ENCODE measurements at places on chromosomes 16 and 17.
A peak's percentile ranks its signal among the peaks of the same experiment; 100 is the strongest.

DNA sequence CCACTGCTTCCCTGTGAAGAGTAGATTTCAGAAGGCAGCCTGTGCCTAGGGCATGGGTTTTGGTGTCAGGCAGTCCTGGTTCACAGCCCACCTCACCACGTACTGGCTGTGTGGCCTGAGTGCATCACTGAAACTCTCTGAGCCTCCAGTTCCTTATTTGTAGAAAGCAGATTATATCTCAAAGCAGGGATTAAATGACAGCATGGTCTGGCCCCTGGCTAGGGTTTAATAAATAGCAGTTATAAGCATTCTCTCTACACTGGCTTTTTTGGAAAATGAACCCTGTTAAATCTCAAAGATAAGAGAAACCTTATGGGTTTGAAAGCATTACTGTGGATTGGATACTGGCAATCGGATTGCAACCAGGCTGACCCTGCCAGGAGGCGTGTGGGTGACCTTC, 2.9 kb upstream of the MT1M start:
- DNase-seq = no peak

- peak; percentile 26 for DNase-seq
Observed at GRCh38 chr17:29292992-29293889, 707 bp downstream of the NUFIP2 start.

GRCh38 chr17:1182811-1183170, 3.0 kb upstream of the ABR start:
- no peak for DNase-seq

DNA sequence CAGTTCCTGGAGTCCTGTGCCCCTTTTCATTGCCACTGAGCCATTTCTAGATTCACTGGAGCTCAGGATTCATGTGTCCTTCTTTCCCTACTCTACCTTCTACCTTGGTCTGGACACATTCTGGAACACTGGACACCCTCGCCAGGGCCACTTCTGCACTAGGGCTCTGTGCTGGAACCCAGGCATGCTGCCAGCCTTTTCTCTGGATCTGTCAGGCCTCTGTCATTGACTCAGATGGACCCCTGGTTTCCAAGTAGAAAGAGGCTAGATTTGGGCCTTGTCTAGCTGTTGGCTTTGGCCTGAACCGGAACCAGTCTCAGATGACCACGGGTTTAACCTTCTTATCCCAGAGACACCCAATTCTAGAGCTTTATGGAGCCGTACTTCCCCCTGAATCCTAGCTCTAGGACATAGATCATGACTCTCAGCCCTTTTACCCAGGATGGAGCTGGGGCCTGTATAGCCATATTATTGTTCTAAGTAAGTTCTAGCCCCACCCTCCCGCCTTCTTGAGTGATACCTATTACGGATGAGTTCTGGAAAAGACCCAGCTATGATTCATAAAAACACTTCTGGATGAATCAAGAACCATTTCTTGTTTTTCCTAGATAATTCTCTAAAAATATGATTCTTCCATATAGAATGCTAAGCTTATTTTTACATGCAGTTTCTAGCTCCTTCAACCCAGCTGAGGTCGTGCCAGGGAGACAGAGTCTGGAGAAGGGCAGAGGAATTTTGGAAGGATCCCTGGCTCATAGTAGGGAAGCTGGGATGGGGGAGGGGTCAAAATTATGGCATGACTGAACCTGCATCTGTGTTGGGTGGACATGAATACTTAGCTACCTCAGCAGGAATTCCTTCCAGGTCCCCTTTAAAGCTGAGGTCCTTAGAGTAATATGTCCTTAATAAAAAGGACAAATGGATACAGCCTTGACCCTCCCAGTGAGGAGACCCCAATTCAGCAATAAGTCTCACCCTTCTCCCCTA, 1.1 kb upstream of the CHRNB1 start:
- DNase-seq = no peak

DNA sequence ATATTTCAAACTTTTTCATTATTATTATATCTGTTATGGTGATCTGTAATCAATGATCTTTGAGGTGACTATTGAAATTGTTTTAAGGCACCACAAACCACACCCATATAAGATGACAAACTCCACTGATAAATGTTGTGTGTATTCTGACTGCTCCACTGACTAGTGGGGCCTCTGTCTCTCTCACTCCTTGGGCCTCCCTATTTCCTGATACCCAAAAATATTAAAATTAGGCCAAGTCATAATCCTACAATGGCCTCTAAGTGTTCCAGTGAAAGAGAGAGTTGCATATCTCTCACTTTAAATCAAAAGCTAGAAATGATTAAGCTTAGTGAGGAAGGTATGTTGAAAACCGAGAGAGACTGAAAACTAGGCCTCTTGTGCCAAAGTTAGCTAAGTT, 23.4 kb downstream of the CYLD start:
- no peak for DNase-seq

DNA sequence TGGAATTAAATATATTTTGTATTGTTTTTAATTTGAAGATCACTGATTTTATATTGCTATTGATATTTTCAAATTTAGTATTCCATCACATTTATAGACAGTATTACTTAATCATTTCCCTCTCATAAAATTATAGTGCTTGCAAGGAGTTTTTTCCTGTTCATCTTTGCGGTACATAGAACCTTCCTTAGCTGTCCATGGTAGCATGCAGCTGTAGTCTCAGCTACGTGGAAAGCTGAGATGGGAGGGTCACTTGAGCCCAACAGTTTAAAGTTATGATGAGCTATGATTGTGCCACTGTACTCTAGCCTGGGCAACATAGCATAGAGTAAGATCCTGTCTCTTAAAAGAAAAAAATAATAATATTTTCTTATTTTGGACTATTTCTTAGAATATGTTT, 215.8 kb upstream of the CHMP6 start:
- DNase-seq = no peak

DNA sequence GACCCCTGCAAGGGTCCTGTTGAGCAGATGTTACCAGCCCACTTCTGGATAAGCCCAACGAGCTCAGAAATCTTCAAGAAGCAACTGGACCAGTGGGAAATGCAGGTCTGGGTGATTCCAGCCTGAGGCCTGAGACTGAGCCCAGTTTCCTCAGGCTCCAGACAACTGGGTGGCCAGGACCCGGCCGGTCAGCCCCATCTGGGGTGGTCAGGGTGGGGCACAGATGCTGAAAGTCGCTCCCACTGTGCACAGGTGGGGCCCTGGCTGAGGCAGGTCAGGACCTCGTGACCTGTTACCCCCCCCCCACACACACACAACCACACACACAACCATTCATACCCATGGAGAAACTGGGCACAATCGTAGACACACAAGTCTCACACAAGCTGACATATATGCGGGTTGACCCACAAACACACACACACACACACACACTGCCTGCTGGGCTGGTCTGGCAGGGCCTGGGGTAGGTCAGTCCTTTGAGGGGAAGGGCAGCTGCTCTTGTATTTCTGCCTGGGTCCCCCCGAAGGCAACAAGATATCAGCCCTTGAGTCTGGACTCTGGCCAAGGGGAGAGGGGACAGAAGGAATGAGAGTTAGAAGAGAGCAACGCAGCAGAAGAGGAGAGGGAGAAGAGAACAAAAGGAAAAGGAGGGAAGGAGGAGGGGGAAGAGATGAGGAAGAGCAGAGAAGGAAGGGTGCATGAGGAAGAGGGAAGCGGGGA, 99.0 kb upstream of the CDH5 start:
- DNase-seq = no peak

DNA sequence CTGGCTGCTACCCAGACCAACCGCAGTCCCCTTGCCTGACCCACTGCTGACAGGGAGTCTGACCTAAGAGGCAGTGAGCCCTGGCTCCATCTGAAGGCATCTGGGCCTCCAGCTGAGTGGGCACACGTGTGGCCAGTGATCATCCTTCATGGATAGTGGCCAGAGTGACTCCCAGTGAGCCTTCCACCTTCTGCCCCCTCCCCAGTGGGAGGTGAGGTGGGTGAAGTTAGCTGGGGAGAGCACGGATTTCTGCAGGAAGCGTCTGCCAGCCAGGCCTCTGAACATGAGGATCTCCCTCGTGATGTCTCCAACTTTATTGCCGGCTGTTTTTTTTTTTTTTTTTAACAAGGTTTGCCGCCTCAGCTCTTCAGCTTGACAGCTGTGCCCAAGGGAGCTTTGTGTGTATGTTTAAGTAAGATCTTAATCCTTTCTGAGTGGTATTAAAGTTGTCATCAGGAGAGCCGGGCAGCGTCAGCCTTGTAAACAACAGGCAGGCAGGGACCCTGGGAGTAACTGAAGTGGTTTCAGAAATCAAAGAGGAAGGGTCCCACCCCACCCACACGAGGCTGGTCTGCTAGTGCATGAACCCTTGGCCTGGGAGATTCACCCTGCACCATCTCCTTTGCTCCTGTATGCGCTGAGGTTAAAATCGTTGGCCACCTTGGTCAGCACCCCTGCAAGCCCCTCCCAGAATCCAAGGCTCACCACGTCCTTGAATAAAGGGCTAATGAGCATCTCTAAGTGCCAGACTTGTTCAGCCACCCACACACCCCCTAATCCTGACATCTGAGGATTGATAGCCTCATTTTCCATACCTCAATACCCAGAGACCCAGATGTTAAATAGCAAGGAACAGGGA, 33.3 kb downstream of the RHBDL3 start:
- no peak for DNase-seq

DNA sequence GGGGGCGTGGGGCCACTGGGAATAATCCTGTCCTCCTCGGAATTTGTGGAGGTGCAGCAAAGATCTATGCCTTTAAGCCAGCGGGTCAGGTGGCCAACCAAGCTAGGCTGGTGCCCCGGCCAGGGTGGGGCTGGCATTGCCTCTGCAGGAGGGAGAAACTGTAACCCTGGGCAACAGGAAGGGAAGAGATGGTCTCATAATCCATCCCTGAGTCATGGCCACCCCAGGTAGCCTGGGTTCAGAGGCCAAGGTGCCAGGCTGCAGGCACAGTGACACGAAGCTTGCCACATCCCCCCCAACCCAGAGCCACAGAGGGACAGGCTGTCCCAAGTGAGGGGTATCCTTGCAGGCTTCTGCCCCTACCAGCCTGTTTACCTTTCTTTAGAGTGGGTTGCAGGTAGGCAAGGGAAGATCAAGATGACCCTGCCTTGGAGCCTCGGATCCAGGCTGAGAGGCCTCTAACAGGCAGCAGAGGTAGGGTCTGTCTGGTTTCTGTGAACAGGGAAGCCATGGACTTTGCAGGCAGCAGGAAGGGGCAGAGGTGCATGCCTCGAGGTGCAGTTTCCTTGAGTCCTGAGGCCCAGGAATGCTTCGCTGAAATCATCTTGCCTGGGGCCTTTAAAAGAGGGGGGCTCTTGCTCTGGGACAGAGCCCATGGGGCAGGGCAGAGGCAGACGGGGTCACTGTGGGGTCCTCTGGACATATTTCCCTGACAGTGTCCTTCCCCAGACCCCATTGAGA, 4.0 kb downstream of the LASP1 start:
- DNase-seq = no peak

- no peak for DNase-seq
Observed at GRCh38 chr17:44541884-44542581, 15.3 kb upstream of the FZD2 start.

DNA sequence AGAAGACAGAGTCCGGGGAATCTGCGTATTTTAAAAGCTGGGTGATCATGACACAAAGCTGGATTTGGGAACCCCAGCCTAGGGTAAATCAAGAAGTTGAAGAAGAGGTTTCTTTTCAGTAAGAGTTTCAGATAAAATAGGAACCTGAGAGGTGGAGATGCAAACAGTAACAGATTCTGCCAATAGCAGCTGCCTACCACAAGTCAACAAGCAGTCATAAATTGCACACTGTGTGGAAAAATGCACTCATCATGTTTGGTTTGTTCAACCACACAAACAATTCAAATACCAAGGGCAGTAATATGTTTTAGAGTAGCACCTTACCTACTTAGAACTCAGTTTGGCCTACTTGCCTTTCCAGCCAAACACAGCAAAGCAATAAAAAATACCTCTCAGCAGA, 14.0 kb downstream of the MYO1D start:
- no peak for DNase-seq

- no peak for DNase-seq
Observed at GRCh38 chr17:9987779-9988585, 82.9 kb upstream of the RCVRN start.

DNA sequence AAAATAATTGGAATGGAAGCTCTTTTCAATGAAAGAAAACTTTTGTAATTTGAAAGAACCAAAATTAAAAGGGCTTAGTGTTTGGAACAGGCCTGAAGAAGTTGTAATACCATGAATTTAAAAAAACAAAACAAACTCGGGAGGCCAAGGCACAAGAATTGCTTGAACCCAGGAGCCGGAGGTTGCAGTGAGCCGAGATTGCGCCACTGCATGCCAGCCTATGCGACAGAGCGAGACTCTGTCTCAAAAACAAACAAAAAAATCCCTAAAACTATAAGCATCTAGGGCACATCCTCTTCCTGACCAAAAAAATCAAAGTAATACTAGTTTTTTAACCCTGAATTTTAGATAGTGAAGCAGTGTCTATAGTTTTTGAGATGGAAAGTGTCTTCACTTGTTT, 12.7 kb downstream of the CLTC start:
- DNase-seq = no peak

DNA sequence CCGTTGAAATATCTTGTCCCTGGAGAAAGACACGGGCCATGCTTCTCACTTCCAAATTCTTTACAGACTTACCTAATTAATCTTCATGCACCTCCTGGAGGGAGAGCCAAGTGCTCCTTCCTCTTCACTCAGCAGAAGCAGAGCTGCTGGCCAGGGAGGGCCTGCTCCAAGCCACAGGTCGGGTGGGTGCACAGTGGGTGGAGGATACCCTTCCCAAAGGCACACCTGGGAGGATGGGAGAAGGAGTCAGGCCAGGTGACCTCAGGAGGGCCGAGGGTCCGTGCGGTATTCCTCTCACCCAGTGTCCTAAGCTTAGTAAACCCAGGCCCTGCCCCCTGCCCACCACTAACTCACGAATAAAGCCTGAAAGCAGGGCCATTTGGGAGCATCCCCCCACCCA, 171.3 kb upstream of the RPL38 start:
- no peak for DNase-seq

GRCh38 chr17:48632579-48633265, 6.6 kb upstream of the HOXB9 start:
- DNase-seq = no peak

DNA sequence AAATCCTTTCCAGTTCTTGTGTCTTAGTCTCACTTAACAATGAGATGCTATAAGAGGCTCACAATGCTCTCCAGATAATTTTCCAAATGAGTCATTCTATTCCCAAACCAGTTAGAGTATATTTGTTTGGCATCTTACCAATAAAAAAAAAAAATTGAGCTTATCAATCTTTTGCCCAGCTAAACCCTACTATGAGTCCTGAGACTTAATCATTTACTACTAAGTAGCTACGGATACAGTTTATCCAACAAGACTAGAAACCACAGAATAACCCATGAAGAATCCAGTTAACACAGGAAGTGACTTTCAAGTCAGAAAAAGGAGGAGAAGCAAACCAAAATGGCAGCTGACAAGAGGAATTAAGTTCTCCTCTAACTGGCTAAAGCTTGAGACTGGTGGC, 330.3 kb upstream of the XYLT1 start:
- no peak for DNase-seq

GRCh38 chr16:85607796-85608514, 5.2 kb upstream of the GSE1 start:
- DNase-seq = no peak

- DNase-seq = no peak
Observed at GRCh38 chr17:37413875-37414519, 7.3 kb downstream of the TADA2A start.

- DNase-seq = no peak
Observed at GRCh38 chr16:10269632-10270031, 87.4 kb upstream of the GRIN2A start.

GRCh38 chr17:59623151-59623550, 3.5 kb downstream of the CLTC start:
- no peak for DNase-seq
